RPMI7951 (cell line): ENCODE measurements at places on chromosomes 3 and 15. TPM values are rescaled to one million over a fixed set of nuclear protein-coding genes. Genes with fewer than 3 reads are reported as not detected.

- peak; percentile 68 for DNase-seq
These were observed at the start of gene CAMK1 for GRCh38 chr3:9769426-9770275. CAMK1 (minus strand) TSS chr3:9769947; CDS start chr3:9767749, 2,198 bp downstream.

- DNase-seq = no peak
These were observed 101.7 kb downstream of the DAPK2 start for GRCh38 chr15:63944681-63944955.

- no peak for DNase-seq
These were observed 796.2 kb downstream of the NAALADL2 start for GRCh38 chr3:175655351-175655750.

GPR87 gene
- not detected in 2 replicates for total RNA-seq

CACNA2D2 gene
- total RNA-seq = under 0.01 TPM in 1 of 2 replicates, not detected in the other

- DNase-seq = no peak
These were observed 43.4 kb downstream of the TFDP2 start for GRCh38 chr3:142105991-142106390.

DNA sequence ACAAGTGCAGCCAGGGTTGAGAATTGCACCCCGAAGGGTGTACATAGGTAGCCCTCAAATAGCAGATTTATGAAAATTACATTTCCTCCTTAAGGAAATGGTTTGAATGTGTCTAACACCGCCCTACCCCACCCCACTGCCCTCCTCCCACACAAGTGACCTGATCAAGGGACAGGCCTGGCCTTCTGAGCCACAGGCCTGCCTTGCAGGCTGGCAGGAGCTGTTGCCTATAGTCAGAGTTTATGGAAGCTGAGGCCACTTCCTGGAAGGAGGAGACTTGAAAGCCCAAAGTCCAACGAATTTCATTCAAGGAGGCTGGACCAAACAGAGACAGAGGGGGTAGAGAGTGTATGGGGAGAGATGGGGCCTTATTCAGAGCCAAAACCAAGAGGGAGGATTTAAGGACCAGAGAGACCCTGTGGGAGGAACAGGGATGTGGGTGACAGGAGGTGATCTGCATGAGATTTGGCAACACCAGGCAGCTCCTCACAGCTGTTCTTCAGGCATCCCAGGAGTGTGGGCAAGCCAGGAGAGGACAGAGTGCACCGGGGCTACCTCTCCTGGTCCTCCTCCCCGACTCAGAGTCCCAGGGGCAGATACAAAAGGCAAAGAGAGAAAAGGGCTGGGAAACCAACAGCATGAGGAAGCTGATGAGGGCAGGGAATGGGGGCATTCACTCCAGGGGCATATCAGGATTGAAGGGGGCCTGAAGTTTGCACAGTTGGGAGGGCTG lies 100.4 kb upstream of the HES1 start:
- DNase-seq = no peak

DNA sequence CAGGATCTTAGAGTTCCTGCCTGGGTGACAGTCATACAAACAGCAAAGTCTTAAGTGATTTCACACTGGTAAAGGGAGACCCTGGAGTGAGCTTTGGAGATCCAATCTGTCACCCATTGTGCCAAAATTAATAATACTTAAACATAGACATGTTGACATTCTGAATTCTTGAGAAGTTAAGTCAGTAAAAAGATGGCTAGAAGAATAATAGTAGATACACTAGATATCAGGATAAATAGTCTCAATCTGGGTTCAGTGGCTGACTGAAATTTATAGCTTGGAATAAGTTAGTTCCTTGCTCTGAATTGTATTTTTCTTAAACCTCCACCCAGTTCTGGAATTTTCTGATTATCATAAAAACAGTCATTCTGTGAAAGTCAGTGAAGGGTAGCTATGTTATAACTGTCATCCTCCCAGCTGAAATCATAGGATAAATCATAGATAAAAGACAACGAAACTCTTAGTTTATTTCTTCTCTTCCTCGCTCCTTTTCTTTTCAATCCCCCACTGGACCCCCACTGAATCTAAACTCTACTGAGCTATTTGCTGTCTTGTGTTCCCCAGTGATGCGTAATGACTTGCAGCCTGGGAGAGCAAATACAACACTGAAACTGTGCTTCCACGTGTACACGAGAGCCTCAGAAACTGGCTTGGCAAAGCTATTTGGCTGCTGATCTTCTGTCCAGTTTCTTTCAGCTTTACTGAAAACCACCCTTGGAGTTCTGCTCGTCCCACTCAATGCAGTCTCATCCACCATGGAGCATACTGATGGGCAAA lies 175.4 kb upstream of the TP63 start:
- no peak for DNase-seq

PCYT1A gene
- 64.6 and 81.6 TPM in 2 replicates for total RNA-seq

CCDC12 gene
- 32.1 and 48.9 TPM in 2 replicates for total RNA-seq

GRCh38 chr15:29573197-29573838 lies 248.9 kb downstream of the TJP1 start:
- no peak for DNase-seq

GRCh38 chr3:156425651-156426050 lies 129.3 kb downstream of the SSR3 start:
- DNase-seq = no peak

DNA sequence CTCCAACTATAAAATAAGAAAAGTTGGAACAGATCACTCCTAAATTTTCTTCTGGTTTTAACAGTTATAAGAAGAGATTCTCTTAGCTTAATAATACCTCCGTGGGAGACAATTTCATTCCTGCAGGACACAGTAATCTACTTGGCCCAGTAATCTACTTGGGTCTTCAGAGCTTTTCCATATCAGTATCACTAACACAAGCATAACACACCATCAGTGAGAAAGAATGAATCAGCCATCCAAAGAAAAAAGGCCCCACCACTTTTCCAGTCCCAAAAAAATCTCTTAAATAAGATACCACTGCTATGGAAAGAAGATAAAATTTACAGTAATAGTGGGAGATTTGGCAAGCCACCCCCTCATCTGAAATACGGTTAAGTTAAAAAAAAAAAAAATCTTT lies 20.2 kb downstream of the SIN3A start:
- no peak for DNase-seq

- DNase-seq = no peak
These were observed 18.9 kb downstream of the SCN5A start for GRCh38 chr3:38630606-38631005.

GRCh38 chr3:43710607-43711006 lies 19.9 kb downstream of the ABHD5 start:
- DNase-seq = no peak

DNA sequence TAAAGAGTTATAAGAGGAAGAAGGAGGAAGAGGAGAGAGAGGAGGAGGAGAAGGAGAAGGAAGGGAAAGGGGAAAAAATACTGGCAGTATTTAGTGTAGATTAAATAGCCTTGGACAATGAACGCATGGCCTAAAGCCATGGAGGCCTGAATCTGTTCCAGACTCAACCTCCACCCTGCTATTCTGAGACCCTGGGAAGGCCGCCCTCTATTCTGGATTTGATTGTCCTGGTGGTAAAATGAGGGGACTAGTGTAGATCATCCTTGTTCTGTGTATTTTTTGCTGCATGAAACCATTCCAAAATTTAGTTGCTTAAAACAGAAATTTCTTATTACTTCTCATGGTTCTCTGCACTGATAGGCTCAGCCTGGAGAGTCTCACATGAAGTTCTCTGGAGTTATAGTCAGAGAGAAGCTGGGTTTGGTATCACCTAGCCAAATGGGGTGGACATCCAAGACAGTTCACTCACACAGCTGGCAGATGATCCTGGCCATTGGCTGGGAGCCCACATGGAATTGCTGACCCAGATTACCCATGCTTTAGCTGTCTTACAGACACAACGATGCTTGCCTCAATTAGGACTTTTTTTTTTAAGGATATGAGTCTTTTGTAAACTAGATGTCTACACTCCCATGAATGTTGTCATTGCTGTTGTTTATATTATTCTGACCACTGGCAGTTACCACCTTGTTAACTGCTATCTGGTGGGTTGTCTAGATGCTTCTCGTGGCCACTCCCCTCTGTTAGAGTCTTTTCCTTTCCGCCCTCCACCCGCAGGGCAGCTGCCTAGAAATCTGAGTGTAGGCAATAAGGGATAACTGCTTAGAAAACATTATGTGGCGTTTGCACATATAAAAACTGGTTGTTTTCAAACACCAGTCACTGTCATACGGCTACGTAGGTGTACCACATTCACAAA lies 149.9 kb downstream of the SST start:
- DNase-seq = no peak

DNA sequence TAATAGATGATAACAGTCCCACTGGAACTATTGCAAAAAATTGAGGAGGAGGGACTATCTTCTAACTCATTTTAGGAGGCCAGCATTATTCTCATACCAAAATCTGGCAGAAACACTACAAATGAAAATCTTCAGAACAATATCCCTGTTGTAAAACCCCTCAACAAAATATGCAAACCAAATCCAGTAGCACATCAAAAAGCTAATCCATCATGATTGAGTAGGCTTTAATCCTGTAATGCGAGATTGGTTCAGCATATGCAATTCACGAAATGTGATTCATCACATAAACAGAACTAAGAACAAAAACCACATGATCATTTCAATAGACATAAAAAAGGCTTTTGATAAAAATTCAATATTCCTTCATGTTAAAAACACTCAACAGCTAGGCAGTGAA lies 23.9 kb upstream of the PLSCR2 start:
- DNase-seq = no peak

DNA sequence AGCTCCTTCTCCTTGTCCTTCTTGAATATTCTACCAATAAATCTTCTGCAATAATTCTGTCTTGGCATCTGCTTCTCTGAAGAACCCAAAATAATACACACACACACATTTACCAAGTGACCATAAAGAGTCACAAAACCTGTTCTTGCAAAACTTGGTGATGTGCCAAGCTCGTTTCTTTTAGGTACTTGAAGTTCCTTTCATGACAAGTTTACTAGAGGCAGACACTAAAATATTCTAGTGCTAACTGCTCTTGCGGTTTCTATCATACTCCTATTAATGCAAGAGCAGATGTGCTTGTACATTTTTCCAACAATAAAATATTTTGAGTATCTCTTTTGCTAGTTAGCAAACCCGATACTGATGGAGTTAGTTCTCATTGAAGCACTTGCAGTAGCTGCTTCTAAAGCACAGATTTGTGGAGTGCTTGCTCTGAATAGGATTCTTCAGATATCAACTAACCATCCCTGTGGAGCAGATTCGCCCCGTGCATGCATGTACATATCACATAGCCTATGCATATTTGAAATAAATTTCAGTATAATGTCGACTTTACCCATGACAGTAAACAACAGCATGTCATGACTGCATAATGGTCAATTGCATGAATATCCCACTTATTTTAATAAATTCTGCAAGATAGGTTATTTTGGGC lies 23.2 kb downstream of the HHLA2 start:
- no peak for DNase-seq

EOMES gene
- total RNA-seq = not detected in 2 replicates

DNA sequence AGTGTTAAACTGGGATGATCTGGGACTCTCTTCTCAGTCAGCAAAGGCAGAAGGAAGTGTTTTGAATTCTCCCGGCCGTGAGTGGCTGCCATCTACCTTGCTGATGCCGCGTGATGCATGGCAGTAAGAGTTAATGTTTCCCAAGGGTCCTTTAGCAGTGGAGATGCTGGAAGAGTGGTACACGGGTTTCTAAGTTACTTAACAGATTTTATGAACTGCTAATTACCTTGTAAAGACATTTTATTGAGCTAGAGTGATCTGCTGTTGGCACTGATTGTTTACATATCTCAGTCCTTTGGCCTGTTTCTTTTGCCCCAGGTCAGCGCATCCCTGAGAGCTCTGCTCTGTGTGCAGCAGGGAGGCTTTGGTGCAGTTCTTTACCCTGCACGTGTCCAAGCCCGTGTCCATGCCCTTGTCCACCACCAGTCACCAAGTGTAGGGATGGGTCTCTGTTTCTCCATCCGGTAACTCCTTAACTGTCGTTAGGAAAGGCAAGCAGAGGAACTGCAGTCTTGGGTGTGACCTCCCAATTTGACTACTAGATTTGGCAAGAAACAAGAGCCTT lies 172.3 kb downstream of the SLCO3A1 start:
- DNase-seq = no peak

RAD51 gene
- total RNA-seq = 13.8 and 15.7 TPM in 2 replicates

CILP gene
- total RNA-seq = 0.10 TPM in 1 of 2 replicates, not detected in the other

NMB gene
- total RNA-seq = 29.2 and 36.2 TPM in 2 replicates

- DNase-seq = peak; percentile 12
These were observed 131.7 kb downstream of the ATP8B4 start for GRCh38 chr15:49987198-49987785.

DNA sequence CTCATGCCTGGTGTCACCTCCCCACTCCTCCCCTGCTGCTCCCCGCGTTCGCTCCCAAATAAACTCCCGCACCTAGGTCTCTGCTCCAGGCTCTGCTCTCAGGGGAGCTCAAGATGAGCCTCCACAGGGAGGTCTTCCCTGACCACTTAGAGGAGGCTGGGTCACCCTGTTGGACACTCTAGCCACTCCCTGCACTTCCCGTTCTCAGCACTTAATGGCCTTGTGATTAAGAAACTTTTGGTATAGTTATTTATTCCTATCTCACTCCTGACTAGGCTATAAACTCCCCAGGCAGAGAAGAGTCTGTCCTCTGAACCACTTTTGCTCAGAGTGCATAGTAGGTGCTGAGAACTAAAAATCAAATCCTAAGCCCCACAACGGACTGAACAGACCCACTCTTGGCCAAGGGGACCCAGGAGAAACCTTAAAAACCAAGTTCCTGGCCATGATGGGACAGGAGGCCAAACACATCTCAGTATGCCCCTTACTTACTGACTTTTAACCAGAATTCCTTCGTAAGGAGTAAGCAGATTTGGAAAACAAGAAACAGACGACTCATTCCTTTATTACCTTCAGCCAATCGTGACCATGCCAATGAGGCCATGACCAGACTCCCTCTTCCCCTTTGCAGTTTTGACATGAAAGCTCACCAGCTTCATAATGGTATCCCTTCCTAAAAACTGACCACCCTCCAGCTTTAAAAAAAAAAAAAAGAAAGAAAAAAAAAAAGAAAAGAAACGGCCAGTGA lies 69.0 kb upstream of the HRH1 start:
- peak; percentile 23 for DNase-seq

GRCh38 chr15:69299943-69300588 lies 1.4 kb downstream of the PAQR5 start:
- no peak for DNase-seq

DNA sequence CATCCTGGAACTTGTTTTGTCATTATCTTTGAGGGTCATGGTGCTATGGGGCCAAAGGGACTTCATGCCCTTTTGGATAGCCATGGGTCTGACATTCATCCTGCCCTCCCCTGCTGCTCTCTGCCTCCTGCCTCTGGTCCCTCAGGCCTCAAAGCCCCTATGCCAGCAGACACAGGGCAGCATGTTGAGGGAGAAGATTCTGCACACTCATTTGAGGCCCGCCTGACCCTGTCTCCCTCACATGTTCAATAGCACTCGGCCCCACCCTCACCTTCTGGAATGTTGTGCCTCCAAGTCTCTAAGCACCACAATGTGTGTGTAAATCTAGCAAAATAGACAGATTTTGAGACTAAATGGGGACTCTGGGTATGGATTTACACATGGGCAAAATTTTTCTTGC lies 178.7 kb upstream of the ANKRD28 start:
- no peak for DNase-seq

- DNase-seq = no peak
These were observed 566.3 kb downstream of the NR2F2 start for GRCh38 chr15:96896766-96897165.

- DNase-seq = no peak
These were observed 42.6 kb downstream of the ARIH1 start for GRCh38 chr15:72516777-72517176.
